ENCODE measurements at places on chromosomes 1 and 21.
A peak's percentile ranks its signal among the peaks of the same experiment; 100 is the strongest.

DNA sequence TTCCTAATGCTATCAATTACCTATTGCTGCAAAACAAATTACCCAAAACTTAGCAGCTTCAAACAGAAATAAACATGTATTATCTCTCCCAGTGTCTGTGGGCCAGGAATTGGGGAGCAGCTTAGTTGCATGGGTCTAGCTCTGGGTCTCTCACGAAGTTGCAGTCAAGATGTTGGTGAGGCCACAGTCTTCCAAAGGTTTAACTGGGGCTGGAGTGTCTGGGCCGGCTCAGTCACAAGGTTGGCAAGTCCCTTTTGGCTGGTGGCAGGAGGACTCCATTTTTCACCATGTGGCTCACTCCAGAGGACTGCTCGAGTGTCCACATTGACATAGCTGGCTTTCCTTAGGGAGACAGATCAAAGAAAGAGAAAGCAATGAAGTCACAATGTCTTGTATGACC is 5.0 kb upstream of the LRP8 start:
- no peak overlapping the region for H3K4me3 ChIP-seq
- H3K27me3 ChIP-seq: no peaks in the 10 kb centered on the region
- no peaks in the 10 kb centered on the region for H3K4me1 ChIP-seq
- H3K27ac ChIP-seq: no peak overlapping the region

DNA sequence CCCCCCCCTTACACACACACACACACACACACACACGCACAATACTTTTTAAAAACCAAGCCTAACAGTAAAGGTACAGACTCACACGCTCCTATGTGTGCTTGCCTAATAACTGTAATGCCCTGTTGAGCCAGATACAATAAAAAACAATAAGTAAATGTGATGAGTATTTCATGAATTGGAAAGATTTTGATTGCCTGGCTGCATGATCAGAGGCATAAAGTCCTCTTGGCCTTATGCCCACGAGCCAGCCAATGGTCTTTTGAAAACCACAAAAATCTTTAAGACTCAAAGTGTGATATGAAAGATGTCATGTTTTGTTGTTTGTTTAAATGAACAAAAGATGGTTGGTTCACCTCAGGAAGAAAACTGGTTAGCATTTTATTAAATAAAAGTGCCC is 441.9 kb upstream of the ZRANB2 start:
- H3K4me1 ChIP-seq: no peaks in the 10 kb centered on the region
- H3K36me3 ChIP-seq: no peaks in the 10 kb centered on the region
- no peaks in the 10 kb centered on the region for H3K27me3 ChIP-seq
- DNase-seq: no peak
- H3K4me3 ChIP-seq: no peak overlapping the region

GRCh38 chr21:41970106-41970391 is 16.2 kb upstream of the C2CD2 start:
- no peaks in the 10 kb centered on the region for H3K36me3 ChIP-seq
- no peak for DNase-seq
- H3K4me3 ChIP-seq: no peak overlapping the region
- H3K27ac ChIP-seq: no peak overlapping the region
- peaks cover 15% of the 10 kb centered on the region for H3K4me1 ChIP-seq

DNA sequence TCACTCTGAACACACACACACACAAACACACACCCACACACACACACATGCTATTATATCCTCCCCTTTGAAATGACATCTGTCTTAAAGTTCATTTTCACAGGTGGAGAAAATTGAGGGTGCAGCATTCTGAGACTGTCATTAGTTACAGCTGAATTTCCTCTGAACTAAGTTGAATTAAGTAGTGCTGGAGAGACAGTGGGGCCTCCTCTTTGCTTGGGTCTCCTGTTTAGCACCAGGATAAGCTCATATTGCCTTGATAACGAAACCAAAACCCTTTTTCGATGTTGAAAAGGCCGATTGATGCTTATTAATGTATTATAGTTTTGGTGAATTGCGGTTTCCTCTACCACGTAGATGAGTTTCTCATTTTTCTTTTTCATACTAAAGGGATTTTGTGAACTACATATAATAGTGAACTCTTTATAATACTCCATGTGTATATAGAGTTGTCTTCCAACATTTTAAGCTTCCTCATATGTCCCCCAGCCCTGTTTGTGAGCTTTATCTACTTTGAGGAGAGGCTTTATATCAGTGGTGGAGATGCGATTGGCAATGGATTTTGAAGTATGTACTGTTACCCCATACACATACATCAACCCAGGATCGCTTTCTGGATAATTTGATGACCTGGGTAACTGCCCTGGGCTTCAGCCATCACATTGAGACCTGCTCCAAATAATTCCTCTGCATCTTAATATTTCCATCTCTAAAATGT is 17.4 kb downstream of the DYNLT5 start:
- H3K27ac ChIP-seq: no peak overlapping the region
- no peaks in the 10 kb centered on the region for H3K36me3 ChIP-seq
- H3K27me3 ChIP-seq: no peaks in the 10 kb centered on the region
- DNase-seq: no peak
- no peak overlapping the region for H3K4me3 ChIP-seq

DNA sequence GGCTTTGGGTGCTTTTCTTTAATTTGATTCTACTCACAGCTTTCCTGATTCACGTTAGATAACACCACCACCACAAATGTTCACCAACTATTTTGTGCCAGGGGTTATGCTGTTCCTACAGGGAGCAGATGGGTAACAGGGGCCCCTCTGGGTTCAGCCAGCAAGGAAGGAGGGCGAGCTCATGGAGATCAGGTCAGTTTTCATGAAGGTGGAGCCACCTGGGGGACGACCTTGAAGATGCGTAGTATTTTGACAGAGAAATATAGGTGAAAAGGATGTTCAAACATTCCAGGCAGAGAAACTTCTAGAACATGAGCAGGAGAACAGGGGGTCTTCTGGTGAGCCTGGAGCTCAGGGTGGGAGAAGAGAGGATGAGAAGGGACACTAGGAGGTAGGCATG is 28.9 kb downstream of the KIAA0040 start:
- no peaks in the 10 kb centered on the region for H3K4me1 ChIP-seq
- DNase-seq: no peak
- H3K27me3 ChIP-seq: no peaks in the 10 kb centered on the region
- H3K27ac ChIP-seq: no peak overlapping the region

DNA sequence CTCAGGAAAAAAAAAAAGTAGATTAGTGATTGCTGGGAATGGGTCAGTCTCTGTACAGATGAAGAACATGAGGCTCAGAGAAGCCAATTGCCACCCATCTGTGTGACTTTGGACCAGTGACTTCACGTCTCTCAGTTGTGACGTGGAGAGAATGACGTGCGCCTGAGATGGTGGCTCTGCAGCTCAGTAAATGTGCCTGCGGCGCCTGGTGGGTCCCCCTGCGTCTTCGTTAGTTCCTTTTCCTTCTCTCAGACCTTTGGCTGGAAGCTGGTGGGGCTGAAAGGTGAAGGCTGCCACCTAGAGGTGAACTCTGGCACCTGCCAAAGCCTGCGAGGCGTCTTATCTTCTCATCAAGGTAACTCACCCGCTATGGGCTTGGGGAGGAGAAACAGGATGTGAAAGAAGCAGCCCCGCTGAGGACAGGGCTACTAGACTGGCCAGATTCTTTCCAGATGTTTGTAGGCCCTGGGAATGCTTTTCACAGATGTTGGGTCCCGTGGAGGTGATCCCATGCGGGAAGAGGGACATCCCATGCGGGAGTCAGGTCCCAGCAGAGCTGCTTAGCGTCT is 8.7 kb upstream of the E2F2 start:
- H3K27me3 ChIP-seq: no peaks in the 10 kb centered on the region
- H3K27ac ChIP-seq: no peak overlapping the region
- H3K36me3 ChIP-seq: no peaks in the 10 kb centered on the region
- H3K4me1 ChIP-seq: peaks cover 14% of the 10 kb centered on the region

- H3K27ac ChIP-seq: peak within 1 kb of the TSS; percentile 64
- peaks cover 4% of the 10 kb centered on the region for H3K4me1 ChIP-seq
- H3K36me3 ChIP-seq: no peaks in the 10 kb centered on the region
- DNase-seq: peak; percentile 63
- H3K27me3 ChIP-seq: no peaks in the 10 kb centered on the region
These were observed at the start of gene CD52 for GRCh38 chr1:26317612-26318337. Gene CD52, plus strand, starts transcription at chr1:26317958. Its CDS starts 60 bp downstream, at chr1:26318018.

DNA sequence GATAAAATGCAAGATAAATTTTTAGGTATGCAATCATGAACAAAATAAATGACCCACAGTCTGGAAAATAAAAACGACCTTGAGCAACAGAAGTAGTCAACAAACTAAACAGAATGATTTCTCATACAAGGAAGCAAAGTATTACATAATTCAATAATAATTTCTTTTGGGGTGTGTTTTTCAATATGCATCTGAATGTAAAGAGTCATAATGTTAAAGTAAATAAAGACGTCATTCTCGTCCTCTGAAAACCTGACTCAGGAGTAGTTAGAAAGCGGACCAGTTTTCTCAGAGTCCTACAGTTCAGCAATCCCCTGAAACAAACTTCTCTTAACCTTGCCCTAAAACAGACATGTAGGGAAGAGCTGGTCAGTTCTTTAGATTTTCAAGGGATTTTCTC is 18.6 kb downstream of the CDC42BPA start:
- H3K4me3 ChIP-seq: no peak overlapping the region
- H3K27ac ChIP-seq: peak overlapping the region; percentile 63
- no peaks in the 10 kb centered on the region for H3K4me1 ChIP-seq
- no peaks in the 10 kb centered on the region for H3K27me3 ChIP-seq
- no peaks in the 10 kb centered on the region for H3K36me3 ChIP-seq
- DNase-seq: no peak

GRCh38 chr1:77398152-77398551 is 116.3 kb downstream of the AK5 start:
- no peaks in the 10 kb centered on the region for H3K4me1 ChIP-seq
- no peaks in the 10 kb centered on the region for H3K27me3 ChIP-seq
- H3K4me3 ChIP-seq: no peak overlapping the region

GRCh38 chr1:61459345-61459744 is 265.6 kb downstream of the TM2D1 start:
- no peak for DNase-seq
- no peak overlapping the region for H3K27ac ChIP-seq
- no peak overlapping the region for H3K4me3 ChIP-seq
- peaks cover 11% of the 10 kb centered on the region for H3K4me1 ChIP-seq

GRCh38 chr1:84247425-84248220 is 53.9 kb upstream of the SAMD13 start:
- peak overlapping the region; percentile 87 for H3K27ac ChIP-seq
- no peaks in the 10 kb centered on the region for H3K36me3 ChIP-seq
- peak; percentile 68 for DNase-seq
- peak overlapping the region; percentile 14 for H3K4me3 ChIP-seq
- no peaks in the 10 kb centered on the region for H3K27me3 ChIP-seq

DNA sequence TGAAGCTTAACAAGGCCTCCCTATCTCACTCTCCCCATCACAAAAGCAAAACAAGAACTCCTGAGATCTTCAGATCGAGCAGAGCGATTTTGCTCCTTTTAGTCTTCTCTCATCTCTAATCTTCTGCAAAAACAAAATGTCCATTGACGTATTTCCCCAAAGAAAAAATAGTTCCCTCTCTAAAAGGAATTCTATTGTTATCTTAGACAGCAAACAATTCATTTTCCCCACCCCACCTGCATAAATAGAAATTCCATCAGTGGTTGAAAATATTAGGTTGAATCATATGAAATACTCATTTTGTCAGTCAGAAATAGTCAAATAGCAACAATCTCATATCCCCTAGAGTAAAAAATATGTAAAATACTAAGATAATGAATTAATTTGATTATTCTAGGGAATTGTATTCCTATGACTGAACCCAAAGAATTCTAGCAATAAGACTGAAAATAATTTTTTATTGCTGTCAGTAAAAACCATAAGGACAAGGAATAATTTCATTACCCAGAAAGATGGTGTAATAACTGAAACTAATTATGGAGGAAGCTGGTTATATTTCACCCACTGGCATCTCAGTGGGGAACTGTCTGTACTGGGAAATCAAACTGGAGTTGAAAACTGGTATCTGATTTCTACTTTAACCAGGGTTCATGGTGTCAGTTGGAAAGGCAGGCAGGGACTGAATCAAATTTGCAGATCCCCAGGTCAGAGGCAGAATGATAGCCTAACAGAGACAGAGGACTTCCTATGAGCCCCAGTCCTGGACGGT is 51.3 kb downstream of the RHOU start:
- H3K36me3 ChIP-seq: no peaks in the 10 kb centered on the region
- no peaks in the 10 kb centered on the region for H3K27me3 ChIP-seq
- no peak overlapping the region for H3K27ac ChIP-seq
- peaks cover 7% of the 10 kb centered on the region for H3K4me1 ChIP-seq
- no peak overlapping the region for H3K4me3 ChIP-seq

DNA sequence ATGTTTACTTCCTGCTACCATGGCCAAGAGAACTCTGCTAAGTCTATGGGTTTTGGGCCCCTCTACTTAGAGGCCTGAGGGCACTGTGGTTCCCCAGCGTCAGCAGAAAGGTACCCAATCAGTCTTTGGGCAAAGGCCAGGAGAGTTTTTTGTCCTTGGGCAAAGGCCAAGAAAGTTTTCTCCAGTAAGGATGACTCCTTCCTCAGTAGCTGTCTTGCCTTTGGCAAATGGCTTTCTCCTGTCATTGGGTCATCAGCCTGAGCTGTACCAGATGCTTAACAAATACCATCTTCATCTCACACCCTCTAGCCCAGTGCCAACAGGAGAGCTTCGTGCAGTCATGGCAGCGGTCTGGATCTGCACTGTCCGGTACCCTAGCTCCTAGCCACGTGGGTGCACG is 199.3 kb upstream of the TMEM51 start:
- no peaks in the 10 kb centered on the region for H3K4me1 ChIP-seq
- no peak for DNase-seq
- no peak overlapping the region for H3K4me3 ChIP-seq
- H3K36me3 ChIP-seq: no peaks in the 10 kb centered on the region
- H3K27me3 ChIP-seq: no peaks in the 10 kb centered on the region
- H3K27ac ChIP-seq: no peak overlapping the region

DNA sequence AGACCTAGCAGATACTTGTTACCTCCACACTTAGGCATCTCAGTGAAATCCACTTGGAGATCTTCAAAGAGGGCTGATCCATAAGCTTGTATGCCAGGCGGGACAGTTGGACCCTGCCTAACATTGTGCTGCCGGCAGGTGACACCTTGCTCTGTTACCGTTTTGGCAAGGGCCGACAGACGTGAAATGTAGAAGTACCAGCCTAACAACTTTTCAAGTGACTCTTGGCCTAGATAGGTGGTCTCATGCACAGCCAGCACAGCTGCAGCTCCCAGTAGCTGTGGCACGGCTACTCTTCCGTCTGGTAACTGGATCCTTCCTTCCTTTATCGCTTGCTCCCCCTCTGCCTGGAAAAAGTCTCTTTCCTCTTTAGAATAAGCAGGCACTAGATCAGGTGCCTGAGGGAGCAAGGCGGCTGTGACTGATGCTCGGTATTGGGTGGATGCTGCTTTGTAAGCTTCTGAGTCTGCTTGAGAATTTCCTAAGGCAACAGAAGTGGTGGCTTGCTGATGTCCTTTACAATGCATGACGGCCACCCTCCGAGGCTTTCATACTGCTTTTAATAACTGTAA is 713.5 kb downstream of the AMY1C start:
- H3K4me1 ChIP-seq: no peaks in the 10 kb centered on the region
- H3K36me3 ChIP-seq: no peaks in the 10 kb centered on the region
- H3K27me3 ChIP-seq: no peaks in the 10 kb centered on the region
- no peak for DNase-seq
- no peak overlapping the region for H3K4me3 ChIP-seq
- no peak overlapping the region for H3K27ac ChIP-seq

- peak overlapping the region; percentile 69 for H3K27ac ChIP-seq
- H3K4me3 ChIP-seq: no peak overlapping the region
- no peaks in the 10 kb centered on the region for H3K36me3 ChIP-seq
- H3K27me3 ChIP-seq: no peaks in the 10 kb centered on the region
- H3K4me1 ChIP-seq: peaks cover 25% of the 10 kb centered on the region
These were observed 31.3 kb upstream of the LRIG2 start for GRCh38 chr1:113041569-113042284.

GRCh38 chr1:150268705-150269403 is at the start of gene APH1A:
Gene APH1A, minus strand, starts transcription at chr1:150269016. Its CDS starts 206 bp downstream, at chr1:150268810.
- H3K27ac ChIP-seq: peak within 1 kb of the TSS; percentile 96
- peak within 1 kb of the TSS; percentile 69 for H3K4me3 ChIP-seq
- peaks cover 17% of the 10 kb centered on the region for H3K4me1 ChIP-seq
- H3K27me3 ChIP-seq: no peaks in the 10 kb centered on the region

- H3K36me3 ChIP-seq: no peaks in the 10 kb centered on the region
- no peak overlapping the region for H3K4me3 ChIP-seq
- H3K4me1 ChIP-seq: no peaks in the 10 kb centered on the region
These were observed 119.2 kb downstream of the ZNF644 start for GRCh38 chr1:90902672-90903071.
